ENCODE measurements at places on chromosomes 2 and 18. TPM values are rescaled to one million over a fixed set of nuclear protein-coding genes. Genes with fewer than 3 reads are reported as not detected.
A peak's percentile ranks its signal among the peaks of the same experiment; 100 is the strongest.

PTCD3 gene
- 113 TPM for total RNA-seq

TGFA gene
- 0.19 TPM for total RNA-seq

RGPD4 gene
- not detected for total RNA-seq

- DNase-seq: peak; percentile 28
These were observed 79.4 kb downstream of the MARCHF4 start for GRCh38 chr2:216292886-216293301.

DNA sequence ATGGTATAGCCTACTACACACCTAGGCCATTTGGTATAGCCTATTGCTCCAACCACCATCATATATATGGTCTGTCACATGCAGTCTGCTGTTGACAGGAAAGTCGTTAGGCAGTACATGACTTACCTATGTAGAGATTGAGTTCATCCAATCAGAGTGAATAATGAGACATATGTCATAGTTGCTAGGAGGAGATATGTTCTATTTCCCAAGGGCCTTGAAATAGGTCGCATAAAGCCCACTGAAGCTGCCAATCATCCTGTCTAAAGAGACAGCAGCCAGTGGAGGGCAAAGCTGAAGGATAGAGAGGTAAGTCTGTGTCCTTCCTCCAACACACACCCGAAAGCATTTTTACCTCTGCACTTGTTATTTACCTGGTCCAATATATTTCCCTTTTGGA, 263.4 kb downstream of the PTPRM start:
- no peak for DNase-seq
